ENCODE measurements at places on chromosomes 6 and 20.

DNA sequence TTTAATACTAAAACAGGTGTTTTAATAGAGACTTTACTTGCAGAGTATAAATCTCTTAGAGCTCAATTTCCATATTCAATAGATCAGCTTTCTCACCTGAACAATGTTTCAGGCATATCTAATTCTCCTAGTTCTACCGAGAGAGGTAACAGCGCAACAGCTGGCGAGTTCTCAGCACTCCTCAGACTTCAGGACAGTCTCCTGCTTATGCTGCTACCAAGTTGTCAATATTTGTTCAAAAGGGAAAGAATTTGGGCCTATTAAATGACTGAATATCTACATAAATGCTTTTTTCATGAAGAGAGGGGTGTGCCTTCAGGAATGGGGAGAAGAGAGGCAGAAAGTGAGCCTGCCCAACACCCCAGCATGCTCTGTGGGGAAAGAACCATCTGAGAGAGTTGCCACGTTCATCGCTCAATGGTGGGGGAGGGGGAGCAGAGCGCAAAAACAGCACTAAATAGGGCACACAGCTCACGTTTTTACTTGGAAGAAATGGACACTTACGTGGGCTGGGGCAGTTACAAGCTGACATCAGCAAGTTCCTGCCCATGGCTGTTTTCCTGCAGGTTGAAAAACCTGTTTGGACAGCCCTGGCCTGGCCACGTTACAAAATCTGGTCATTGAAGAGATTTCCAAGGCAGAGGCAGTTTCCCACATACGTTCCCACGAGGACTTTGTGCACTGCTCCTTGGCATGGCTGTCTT lies 38.0 kb downstream of the EZR start:
- no peak overlapping the region for H3K4me3 ChIP-seq
- no peaks in the 10 kb centered on the region for H3K4me1 ChIP-seq
- DNase-seq = no peak
- H3K36me3 ChIP-seq = peaks cover 84% of the 10 kb centered on the region
- H3K27ac ChIP-seq = no peak overlapping the region

DNA sequence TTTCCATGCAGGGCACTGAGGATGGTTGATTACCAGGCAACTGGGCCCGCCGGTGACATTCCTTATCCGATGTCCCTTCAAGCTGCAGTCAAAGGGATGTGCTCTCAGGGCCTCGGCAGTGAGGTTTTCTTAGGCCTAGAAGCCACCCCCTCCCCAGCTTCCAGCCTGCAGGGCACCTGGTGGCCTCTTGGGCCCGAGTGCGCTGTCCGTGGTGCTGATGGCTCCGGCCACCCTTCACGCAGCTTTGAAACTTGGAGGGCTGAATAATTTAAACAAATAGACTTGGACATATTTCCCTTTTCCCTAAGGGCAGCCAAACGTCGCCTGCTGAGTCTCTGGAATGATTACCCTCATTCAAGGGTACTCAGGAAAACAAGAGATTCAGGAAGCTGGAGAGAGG lies 8.9 kb upstream of the MLN start:
- H3K27ac ChIP-seq = no peak overlapping the region
- H3K4me3 ChIP-seq = no peak overlapping the region
- DNase-seq = peak; percentile 58
- H3K27me3 ChIP-seq = peaks cover 37% of the 10 kb centered on the region

DNA sequence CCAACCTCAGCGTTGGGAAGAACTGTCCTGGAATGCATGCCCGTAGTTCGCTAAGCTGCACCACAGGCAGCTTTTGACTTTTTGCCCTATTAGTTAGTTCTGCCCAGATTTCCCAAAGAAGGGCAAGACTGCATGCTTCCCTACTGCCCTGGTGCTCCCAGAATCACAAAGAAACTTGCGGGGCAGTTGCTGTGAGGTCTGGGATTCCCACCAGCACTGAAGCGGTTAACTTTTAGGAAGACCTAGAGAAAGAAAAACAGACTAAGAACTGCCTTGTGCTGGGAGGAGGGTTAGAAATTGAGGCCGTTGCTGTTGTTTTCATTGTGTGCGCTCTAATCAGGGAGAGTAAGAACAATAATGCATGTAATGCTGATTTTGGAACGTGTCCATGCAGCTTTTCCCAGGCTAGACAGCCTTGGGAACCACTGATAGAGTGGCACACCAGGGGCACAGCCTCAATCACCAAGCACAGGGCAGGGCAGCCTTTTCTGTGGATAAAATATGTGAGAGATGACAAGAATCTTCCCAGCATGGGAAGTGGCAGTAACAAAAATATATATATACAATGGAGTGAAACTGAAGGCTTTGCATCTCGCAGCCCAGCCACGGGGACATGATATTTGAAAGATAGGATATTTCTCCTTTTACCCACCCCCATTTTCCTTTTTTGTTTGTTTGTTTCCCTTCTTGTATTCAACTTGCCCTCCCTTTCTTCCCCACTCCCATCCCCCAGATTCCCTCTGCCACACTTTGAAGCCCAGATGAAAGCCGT lies 137.7 kb upstream of the HEY2 start:
- no peaks in the 10 kb centered on the region for H3K4me1 ChIP-seq
- H3K36me3 ChIP-seq = no peaks in the 10 kb centered on the region
- no peak overlapping the region for H3K27ac ChIP-seq
- DNase-seq = no peak

- no peaks in the 10 kb centered on the region for H3K27me3 ChIP-seq
- DNase-seq = no peak
- H3K4me1 ChIP-seq = peaks cover 29% of the 10 kb centered on the region
- peaks cover 44% of the 10 kb centered on the region for H3K36me3 ChIP-seq
- H3K27ac ChIP-seq = peak overlapping the region; percentile 40
Measured at GRCh38 chr20:45052698-45053429, 48.1 kb downstream of the KCNS1 start.

GRCh38 chr6:33243476-33243875 lies 28.2 kb downstream of the VPS52 start:
- DNase-seq = no peak
- H3K36me3 ChIP-seq = no peaks in the 10 kb centered on the region
- peaks cover 8% of the 10 kb centered on the region for H3K4me1 ChIP-seq
- no peak overlapping the region for H3K4me3 ChIP-seq
- no peaks in the 10 kb centered on the region for H3K27me3 ChIP-seq

GRCh38 chr6:119326291-119327005 lies 23.1 kb downstream of the MAN1A1 start:
- H3K27me3 ChIP-seq = no peaks in the 10 kb centered on the region
- no peak overlapping the region for H3K4me3 ChIP-seq
- peaks cover 26% of the 10 kb centered on the region for H3K4me1 ChIP-seq
- H3K36me3 ChIP-seq = no peaks in the 10 kb centered on the region

DNA sequence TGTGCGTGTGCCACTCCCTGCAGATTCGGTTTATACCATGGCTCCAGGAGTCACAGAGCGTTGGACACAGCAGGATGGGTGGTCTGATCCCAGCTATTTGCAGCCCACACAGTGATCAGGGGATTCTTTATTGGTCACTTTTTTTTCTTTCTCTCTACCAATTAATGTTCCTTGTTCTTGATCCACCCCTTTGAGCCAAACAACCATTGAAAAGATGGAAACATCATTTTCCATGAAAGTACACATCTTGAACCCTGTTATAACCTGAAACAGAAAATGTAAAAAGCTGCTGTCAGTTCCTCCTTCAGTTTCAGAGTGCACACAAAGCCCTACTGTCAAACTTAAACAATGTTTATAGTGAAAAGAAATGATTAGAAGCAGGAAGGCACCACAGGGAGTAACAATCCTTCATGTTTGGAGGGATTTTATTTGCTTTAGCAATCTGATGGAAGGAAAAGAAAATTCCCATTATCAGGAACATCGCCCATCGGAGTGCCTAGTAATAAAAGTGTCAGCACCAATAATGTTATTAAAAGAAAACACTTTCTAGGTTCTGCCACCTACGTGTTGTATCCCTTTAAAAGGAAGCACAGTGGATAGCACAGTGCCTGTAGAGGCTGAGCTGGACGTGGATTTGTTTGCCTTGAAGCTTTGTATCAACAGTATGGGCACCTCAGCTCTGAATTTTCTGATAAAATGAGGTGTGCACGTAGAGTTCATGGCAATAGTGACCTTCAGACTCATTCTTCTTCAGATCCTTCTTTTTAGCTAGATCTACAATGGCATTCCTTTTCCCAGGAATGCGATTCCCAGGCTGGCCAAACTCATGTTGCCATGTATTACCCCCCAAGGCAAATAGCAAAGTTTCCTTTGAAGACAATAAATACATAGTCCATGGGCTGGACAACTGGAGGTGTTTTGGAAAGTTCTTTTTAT lies 16.1 kb upstream of the THBD start:
- DNase-seq = no peak
- H3K4me3 ChIP-seq = no peak overlapping the region
- H3K36me3 ChIP-seq = no peaks in the 10 kb centered on the region
- H3K27ac ChIP-seq = no peak overlapping the region
- H3K4me1 ChIP-seq = no peaks in the 10 kb centered on the region

DNA sequence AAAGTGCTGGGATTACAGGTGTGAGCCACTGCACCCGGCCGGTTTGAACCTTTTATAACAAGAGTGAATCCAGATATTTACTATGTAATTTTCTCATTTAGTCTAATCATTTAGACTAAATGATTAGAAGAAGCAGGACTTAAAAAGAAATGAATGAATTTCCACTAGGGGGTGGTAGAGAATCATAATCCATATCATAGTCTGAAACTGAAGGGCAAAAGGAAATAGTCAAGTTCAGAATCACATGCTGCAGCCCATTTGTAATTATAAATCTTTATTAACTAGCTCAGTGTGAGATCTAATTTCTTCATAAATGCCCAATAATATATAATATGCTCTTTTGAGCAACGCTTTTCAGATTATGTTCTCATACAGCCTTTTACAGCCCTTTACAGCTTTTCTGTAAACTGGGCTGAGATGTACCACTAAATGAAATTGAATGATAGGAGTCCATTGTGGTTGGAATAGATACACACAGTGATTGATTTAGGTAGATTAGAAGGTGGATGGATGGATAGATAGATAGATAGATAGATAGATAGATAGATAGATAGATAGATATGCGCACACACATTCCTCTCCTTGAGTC lies 31.8 kb downstream of the PSMB9 start:
- H3K4me3 ChIP-seq = no peak overlapping the region
- H3K27me3 ChIP-seq = no peaks in the 10 kb centered on the region
- H3K36me3 ChIP-seq = no peaks in the 10 kb centered on the region
- H3K27ac ChIP-seq = no peak overlapping the region
- no peaks in the 10 kb centered on the region for H3K4me1 ChIP-seq

- H3K36me3 ChIP-seq = no peaks in the 10 kb centered on the region
- no peak overlapping the region for H3K27ac ChIP-seq
- H3K4me1 ChIP-seq = no peaks in the 10 kb centered on the region
Measured at GRCh38 chr6:141513830-141514229, 618.9 kb upstream of the GJE1 start.

DNA sequence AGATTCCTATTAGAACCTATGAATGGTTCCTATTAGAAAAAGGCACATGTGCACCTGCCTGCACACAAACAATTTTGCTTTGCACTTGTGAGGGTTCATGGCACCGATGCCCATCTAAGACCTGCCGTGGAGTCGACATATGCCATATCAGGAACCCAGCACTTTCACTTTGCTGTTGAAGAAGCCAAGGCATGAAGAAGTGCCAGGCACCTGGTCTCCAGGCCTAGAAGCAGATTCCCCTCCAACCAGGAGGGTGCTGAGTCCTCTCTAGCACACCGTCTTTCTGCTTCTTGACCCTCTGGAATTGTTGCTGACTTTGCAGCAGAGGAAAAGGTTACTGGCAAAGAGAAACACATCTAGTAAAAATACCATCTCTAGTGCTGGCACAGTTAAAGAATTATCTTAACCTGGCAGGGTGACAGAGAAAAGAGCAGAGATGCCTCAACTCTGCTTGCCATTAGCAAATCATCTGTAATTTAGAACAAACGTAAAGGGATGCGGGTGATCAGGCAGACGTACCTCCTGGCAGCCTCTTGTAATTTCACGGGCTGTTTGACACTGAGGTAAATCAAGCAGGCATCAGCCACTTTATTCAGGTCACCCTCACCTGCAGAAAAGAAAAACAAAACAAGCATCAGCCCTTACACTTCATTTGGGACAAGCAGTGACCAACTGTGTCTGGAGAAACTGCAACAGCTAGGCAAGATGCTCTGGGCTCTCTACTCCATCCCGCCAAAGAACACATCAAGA lies 37.2 kb downstream of the TTI1 start:
- DNase-seq = no peak
- no peak overlapping the region for H3K4me3 ChIP-seq
- H3K36me3 ChIP-seq = peaks cover 65% of the 10 kb centered on the region
- H3K27me3 ChIP-seq = no peaks in the 10 kb centered on the region
- H3K4me1 ChIP-seq = peaks cover 16% of the 10 kb centered on the region
- no peak overlapping the region for H3K27ac ChIP-seq

Data from natural killer cell (primary cell).